Thymus (tissue), 14 donors: ENCODE measurements at places on chromosomes 4 and X. TPM values are rescaled to one million over a fixed set of nuclear protein-coding genes. Genes with fewer than 3 reads are reported as not detected.

DNA sequence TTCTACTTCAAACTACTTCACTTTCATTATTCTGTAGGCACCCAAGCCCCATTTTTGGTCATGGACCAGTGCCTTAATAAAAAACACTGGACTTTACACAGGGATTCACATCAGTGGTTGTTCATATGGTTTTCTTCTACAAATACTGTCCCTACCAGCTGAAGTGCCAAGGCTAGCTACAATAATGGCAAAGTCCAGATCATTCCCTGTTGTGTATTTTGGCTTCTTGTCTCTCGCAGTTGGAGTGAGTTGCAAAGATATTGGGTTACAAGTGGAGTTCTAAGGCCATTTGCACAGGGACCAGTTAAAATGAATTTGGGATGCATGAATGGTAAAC is 16.7 kb upstream of the ANKRD17 start:
- DNase-seq: no peak
- no peaks in the 10 kb centered on the region for H3K36me3 ChIP-seq
- H3K4me3 ChIP-seq: no peak overlapping the region
- H3K4me1 ChIP-seq: no peaks in the 10 kb centered on the region
- no peak overlapping the region for H3K27ac ChIP-seq
- H3K27me3 ChIP-seq: no peaks in the 10 kb centered on the region

- peaks cover 7% of the 10 kb centered on the region for H3K4me1 ChIP-seq
- no peaks in the 10 kb centered on the region for H3K27me3 ChIP-seq
- no peaks in the 10 kb centered on the region for H3K36me3 ChIP-seq
- DNase-seq: peak; percentile 61
These were observed 203.5 kb downstream of the PRDM5 start for GRCh38 chr4:120718979-120719566.

- H3K36me3 ChIP-seq: no peaks in the 10 kb centered on the region
- no peak for DNase-seq
- no peak overlapping the region for H3K4me3 ChIP-seq
- no peaks in the 10 kb centered on the region for H3K27me3 ChIP-seq
These were observed 37.5 kb downstream of the JAKMIP1 start for GRCh38 chr4:6162885-6163284.

- no peaks in the 10 kb centered on the region for H3K4me1 ChIP-seq
- no peak overlapping the region for H3K4me3 ChIP-seq
- no peaks in the 10 kb centered on the region for H3K27me3 ChIP-seq
- no peak overlapping the region for H3K27ac ChIP-seq
These were observed 656.8 kb downstream of the IQCM start for GRCh38 chr4:149158817-149159216.

DNA sequence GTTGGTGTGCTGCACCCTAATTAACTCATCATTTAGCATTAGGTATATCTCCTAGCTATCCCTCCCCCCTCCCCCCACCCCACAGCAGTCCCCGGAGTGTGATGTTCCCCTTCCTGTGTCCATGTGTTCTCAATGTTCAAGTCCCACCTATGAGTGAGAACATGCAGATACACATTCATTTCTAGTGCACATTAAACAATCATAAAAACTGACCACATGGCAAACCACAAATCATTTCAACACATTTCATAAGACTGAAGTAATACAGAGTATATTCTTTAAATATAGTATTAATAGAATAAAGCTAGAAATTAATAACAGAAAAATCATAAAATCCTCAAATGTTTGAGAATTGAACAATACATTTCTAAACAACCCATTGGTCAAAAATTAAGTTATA is 34.1 kb downstream of the PRKG2 start:
- no peak for DNase-seq
- H3K27me3 ChIP-seq: no peaks in the 10 kb centered on the region
- H3K4me1 ChIP-seq: no peaks in the 10 kb centered on the region
- no peak overlapping the region for H3K4me3 ChIP-seq
- no peak overlapping the region for H3K27ac ChIP-seq

DNA sequence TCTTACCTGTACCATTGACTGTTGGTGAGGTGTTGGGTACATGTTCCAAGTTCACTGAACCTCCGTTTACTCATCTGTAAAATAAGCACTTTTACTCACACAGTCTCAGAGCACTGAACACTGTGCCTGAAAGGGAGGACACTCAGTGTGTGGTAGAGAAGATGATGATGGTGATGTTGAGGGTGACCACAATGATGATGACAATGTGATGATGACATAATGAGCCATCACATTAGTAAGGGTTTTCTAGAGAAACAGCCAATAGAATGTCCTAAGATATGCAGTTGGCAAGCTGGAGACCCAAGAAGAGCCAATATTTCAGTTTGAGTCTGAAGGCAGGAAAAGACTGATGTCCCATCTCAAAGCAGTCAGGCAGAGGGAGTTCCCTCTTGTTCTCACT is 315.4 kb upstream of the IGFBP7 start:
- no peak overlapping the region for H3K4me3 ChIP-seq
- no peaks in the 10 kb centered on the region for H3K27me3 ChIP-seq
- DNase-seq: no peak
- H3K27ac ChIP-seq: no peak overlapping the region

Gene SPATA18
- polyA plus RNA-seq: 3.1 TPM

Gene GAGE1
- polyA plus RNA-seq: not detected
